Left ventricle myocardium inferior (tissue), 1 donor: ENCODE measurements at places on chromosomes 1 and 21.
A peak's percentile ranks its signal among the peaks of the same experiment; 100 is the strongest.

DNA sequence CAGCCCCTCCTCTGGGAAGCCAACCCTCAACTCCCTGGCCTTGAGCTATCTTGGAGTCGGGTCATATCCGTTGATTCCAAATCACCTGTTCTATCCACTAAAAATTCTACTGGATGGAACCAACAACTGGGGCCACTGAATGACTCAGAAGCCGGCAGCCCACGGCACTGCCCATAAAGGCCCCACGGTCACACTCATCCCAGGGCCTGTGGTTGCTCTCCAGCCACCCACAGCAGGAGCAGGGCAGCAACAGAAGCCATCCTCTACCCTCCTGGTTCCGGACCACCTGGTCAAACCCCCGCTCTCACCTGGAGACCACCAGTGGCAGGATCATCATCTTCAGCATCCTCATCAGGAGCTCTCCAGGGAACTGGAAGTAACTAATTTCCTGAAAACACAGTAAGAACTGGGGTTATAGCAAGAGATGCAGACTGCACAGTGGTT, 8.4 kb downstream of the SLC1A7 start:
- no peaks in the 10 kb centered on the region for H3K4me1 ChIP-seq
- no peaks in the 10 kb centered on the region for H3K27me3 ChIP-seq
- no peaks in the 10 kb centered on the region for H3K36me3 ChIP-seq
- DNase-seq, result no peak

- peak; percentile 57 for DNase-seq
- H3K36me3 ChIP-seq, result peaks cover 47% of the 10 kb centered on the region
Observed at GRCh38 chr1:151165281-151165737, 393 bp downstream of the LYSMD1 start.

DNA sequence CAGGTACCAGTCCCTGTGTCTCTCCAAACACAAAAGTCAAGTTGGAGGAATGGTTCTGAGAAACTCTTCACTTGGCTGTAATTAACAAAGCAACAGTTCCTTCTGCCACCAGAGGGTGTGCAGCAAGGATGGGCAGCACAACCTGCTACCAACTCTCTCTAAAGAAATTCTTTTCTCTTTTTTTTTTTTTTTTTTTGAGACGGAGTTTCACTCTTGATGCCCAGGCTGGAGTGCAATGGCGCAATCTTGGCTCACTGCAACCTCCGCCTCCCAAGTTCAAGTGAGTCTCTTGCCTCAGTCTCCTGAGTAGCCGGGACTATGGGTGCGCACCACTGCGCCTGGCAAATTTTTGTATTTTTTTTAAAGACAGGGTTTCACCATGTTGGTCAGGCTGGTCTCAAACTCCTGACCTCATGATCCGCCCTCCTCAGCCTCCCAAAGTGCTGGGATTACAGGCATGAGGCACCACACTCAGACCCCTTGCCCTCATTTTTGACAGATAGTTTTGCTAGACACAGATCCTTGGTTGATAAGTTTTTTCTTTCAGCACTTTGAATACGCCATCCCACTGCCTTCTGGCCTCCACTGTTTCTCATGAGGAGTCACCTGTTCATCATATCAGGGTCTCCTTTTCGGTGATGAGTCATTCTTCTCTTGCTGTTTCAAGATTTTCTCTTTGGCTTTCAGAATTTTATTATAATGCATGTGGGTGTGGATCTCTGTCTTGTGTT, 12.1 kb upstream of the DEGS1 start:
- no peaks in the 10 kb centered on the region for H3K27me3 ChIP-seq
- no peak for DNase-seq
- H3K4me3 ChIP-seq, result no peak overlapping the region
- no peak overlapping the region for H3K27ac ChIP-seq
- H3K4me1 ChIP-seq, result peaks cover 18% of the 10 kb centered on the region

GRCh38 chr1:12467570-12468286, 150.3 kb downstream of the DHRS3 start:
- H3K4me3 ChIP-seq, result no peak overlapping the region
- H3K36me3 ChIP-seq, result peaks cover 18% of the 10 kb centered on the region
- DNase-seq, result no peak
- H3K4me1 ChIP-seq, result peaks cover 64% of the 10 kb centered on the region

- no peaks in the 10 kb centered on the region for H3K27me3 ChIP-seq
- no peaks in the 10 kb centered on the region for H3K36me3 ChIP-seq
- no peak overlapping the region for H3K27ac ChIP-seq
Observed at GRCh38 chr1:240245629-240246020, 153.9 kb downstream of the FMN2 start.

GRCh38 chr1:116902027-116902426, 7.7 kb upstream of the PTGFRN start:
- H3K4me3 ChIP-seq, result no peak overlapping the region
- no peaks in the 10 kb centered on the region for H3K4me1 ChIP-seq
- no peaks in the 10 kb centered on the region for H3K27me3 ChIP-seq
- no peak overlapping the region for H3K27ac ChIP-seq
- H3K36me3 ChIP-seq, result no peaks in the 10 kb centered on the region

DNA sequence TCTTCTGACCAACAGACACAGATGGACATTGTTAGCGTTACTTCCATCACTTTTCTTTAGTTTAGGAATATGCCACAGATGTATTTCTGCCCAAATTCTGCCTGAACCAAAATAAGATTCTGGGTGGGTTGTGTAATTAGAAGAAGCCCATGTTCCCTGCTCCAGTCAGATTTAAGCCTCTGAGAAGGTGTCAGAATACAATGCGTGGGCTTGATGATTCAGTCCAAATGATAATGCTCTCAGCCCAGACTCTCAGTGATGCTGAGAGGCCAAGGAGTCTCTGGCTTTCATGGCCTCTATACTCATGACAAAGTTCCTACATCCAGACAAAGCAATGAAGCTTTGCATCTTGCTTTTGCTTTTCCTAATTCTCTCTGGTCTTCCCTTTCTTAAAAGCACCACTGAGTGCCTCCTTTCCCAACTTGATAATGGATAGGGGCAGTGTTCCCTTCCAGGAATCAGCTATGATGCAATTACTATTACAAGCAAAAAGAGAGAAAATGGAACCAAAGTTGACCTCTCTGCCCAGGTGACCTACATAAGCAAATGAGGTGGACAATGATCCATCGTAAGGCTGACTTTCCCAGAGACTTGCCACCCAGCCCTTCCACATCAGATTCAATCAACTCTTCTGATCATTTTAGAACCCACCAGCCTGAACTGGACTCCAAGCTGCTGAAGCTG, 8.8 kb downstream of the SEC16B start:
- no peaks in the 10 kb centered on the region for H3K27me3 ChIP-seq
- no peak for DNase-seq
- no peak overlapping the region for H3K4me3 ChIP-seq
- no peak overlapping the region for H3K27ac ChIP-seq
- H3K4me1 ChIP-seq, result no peaks in the 10 kb centered on the region

GRCh38 chr1:157838966-157839365, 2.6 kb downstream of the CD5L start:
- no peaks in the 10 kb centered on the region for H3K4me1 ChIP-seq
- H3K36me3 ChIP-seq, result no peaks in the 10 kb centered on the region
- peaks cover 11% of the 10 kb centered on the region for H3K27me3 ChIP-seq
- H3K27ac ChIP-seq, result no peak overlapping the region
- no peak overlapping the region for H3K4me3 ChIP-seq

GRCh38 chr1:58358346-58358745, 188.2 kb downstream of the OMA1 start:
- no peak overlapping the region for H3K27ac ChIP-seq
- H3K4me3 ChIP-seq, result no peak overlapping the region
- H3K27me3 ChIP-seq, result no peaks in the 10 kb centered on the region
- H3K36me3 ChIP-seq, result no peaks in the 10 kb centered on the region
- no peak for DNase-seq
- H3K4me1 ChIP-seq, result peaks cover 7% of the 10 kb centered on the region

GRCh38 chr1:162317621-162318020, 59.0 kb downstream of the SPATA46 start:
- DNase-seq, result no peak
- H3K4me1 ChIP-seq, result no peaks in the 10 kb centered on the region
- no peak overlapping the region for H3K4me3 ChIP-seq
- H3K27ac ChIP-seq, result no peak overlapping the region
- no peaks in the 10 kb centered on the region for H3K36me3 ChIP-seq

GRCh38 chr1:12573015-12573825, 44.8 kb downstream of the DHRS3 start:
- peak; percentile 61 for DNase-seq
- no peak overlapping the region for H3K4me3 ChIP-seq
- H3K27ac ChIP-seq, result peak overlapping the region; percentile 83
- H3K4me1 ChIP-seq, result peaks cover 21% of the 10 kb centered on the region
- peaks cover 94% of the 10 kb centered on the region for H3K36me3 ChIP-seq

GRCh38 chr1:47558601-47559593, 121.1 kb downstream of the FOXD2 start:
- no peaks in the 10 kb centered on the region for H3K36me3 ChIP-seq
- peaks cover 77% of the 10 kb centered on the region for H3K27me3 ChIP-seq
- H3K4me3 ChIP-seq, result no peak overlapping the region
- peaks cover 17% of the 10 kb centered on the region for H3K4me1 ChIP-seq

DNA sequence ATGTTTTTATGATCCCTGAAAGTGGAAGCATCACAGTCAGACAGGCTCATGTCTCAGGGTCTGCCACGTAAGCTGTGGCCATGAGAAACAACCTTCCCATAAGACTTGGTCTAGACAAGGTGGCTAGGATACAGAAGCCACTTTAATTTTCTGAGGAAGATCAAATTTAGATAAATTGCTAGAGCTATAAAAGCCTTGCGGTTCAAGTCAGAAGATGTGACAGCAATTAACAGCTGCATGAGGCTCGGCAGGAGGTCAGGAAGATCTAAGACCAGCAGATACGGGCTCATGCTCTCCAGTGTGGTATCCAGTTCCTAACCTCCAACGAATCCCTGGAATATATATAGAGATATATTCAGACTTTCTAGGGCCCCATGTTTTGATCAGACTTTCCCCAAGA, 577.1 kb downstream of the PLPP3 start:
- H3K27ac ChIP-seq, result no peak overlapping the region
- no peak overlapping the region for H3K4me3 ChIP-seq
- DNase-seq, result no peak
- no peaks in the 10 kb centered on the region for H3K36me3 ChIP-seq
- H3K27me3 ChIP-seq, result no peaks in the 10 kb centered on the region

DNA sequence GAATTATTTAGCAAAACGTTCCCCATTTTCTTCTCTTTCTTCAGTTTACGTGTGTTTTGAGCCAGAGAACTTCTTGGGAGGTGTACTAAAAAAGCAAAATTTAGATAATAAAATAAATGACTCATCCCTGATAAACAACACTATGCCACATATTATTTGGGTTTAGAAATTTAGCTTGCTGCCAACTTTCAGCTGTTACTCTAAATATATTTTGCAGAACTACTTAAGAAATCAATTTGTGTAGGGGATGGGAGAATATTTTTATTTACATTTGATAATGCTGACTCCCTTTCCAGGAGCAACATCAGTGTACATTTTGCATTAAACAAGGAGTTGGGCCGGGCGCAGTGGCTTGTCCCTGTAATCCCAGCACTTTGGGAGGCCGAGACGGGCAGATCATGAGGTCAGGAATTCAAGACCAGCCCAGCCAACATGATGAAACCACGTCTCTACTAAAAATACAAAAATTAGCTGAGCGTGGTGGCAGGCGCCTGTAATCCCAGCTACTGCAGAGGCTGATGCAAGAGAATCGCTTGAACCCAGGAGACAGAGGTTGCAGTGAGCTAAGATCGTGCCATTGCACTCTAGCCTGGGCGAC, 151.4 kb upstream of the ZRANB2 start:
- no peak overlapping the region for H3K4me3 ChIP-seq
- peaks cover 6% of the 10 kb centered on the region for H3K4me1 ChIP-seq
- no peaks in the 10 kb centered on the region for H3K27me3 ChIP-seq
- no peak for DNase-seq

GRCh38 chr1:54723985-54724384, 8.3 kb downstream of the TTC4 start:
- no peaks in the 10 kb centered on the region for H3K27me3 ChIP-seq
- no peak overlapping the region for H3K4me3 ChIP-seq

- peaks cover 16% of the 10 kb centered on the region for H3K27me3 ChIP-seq
- DNase-seq, result no peak
Observed at GRCh38 chr1:211503542-211503941, 11.6 kb upstream of the RD3 start.

DNA sequence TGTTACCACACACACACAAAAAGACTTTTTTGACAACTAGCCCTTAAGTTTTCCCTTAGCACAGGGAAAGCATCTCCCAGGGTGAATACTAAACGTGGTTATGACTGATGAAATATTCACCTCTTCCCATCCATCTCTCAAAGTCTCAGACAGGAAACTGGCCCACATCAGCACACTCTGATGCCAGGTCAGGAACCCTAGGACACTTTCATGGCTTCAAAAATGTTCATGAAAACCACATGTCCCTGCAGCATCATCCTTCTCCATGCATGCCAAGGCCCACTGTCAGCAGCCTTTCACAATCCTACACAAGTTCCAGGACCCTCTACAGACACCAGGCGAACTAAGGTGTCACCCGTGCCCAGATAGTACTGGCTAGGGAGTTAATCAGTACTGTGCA, 68.7 kb downstream of the DNTTIP2 start:
- no peak for DNase-seq
- H3K27ac ChIP-seq, result no peak overlapping the region
- H3K27me3 ChIP-seq, result no peaks in the 10 kb centered on the region
- no peaks in the 10 kb centered on the region for H3K36me3 ChIP-seq
- peaks cover 33% of the 10 kb centered on the region for H3K4me1 ChIP-seq

DNA sequence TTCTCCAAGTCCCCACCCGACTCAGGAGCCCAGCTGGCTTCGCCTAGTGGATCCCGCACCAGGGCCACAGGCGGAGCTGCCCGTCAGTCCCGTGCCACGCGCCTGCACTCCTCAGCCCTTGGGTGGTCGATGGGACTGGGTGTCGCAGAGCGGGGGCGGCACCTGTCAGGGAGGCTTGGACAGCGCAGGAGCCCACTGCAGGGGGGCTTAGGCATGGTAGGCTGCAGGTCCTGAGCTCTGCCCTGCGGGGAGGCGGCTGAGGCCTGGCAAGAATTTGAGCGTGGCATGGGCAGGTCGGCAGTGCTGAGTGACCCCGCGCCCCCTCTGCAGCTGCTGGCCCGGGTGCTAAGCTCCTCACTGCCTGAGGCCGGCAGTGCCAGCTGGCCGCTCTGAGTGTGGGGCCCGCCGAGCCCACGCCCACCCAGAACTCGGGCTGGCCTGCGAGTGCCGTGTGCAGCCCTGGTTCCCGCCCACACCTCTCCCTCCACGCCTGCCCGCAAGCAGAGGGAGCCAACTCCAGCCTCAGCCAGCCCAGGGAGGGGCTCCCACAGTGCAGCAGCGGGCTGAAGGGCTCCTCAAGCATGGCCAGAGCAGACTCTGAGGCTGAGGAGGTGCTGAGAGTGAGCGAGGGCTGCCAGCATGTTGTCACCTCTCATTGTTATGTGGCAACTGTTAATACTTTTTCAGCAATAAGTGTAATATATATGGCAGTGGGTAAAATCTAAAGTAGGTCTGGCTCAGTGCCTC, 548.4 kb upstream of the BRINP3 start:
- no peaks in the 10 kb centered on the region for H3K4me1 ChIP-seq
- H3K36me3 ChIP-seq, result no peaks in the 10 kb centered on the region
- DNase-seq, result no peak

DNA sequence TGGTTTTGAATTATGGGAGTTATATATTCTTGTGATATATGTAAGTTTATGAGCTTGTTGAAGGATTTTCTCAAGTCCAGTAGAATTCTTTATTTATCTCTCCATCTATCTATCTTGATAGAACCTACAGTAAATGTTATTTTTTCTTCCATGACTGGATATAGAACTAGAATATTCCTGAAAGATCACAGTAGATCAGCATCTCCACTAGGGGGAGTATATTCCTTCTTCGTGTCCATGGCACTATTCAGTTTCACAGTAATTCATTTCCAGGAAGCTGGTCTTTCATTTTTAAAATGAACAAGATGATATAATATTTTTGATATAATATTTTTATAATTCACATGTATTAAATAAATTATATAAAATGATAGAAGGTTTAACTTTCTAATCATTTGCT, 18.8 kb downstream of the TMPRSS15 start:
- H3K36me3 ChIP-seq, result no peaks in the 10 kb centered on the region
- DNase-seq, result no peak
- H3K4me1 ChIP-seq, result no peaks in the 10 kb centered on the region
- no peak overlapping the region for H3K27ac ChIP-seq
- no peaks in the 10 kb centered on the region for H3K27me3 ChIP-seq
